ENCODE measurements at places on chromosomes 2 and 18. TPM values are rescaled to one million over a fixed set of nuclear protein-coding genes. Genes with fewer than 3 reads are reported as not detected.

DNA sequence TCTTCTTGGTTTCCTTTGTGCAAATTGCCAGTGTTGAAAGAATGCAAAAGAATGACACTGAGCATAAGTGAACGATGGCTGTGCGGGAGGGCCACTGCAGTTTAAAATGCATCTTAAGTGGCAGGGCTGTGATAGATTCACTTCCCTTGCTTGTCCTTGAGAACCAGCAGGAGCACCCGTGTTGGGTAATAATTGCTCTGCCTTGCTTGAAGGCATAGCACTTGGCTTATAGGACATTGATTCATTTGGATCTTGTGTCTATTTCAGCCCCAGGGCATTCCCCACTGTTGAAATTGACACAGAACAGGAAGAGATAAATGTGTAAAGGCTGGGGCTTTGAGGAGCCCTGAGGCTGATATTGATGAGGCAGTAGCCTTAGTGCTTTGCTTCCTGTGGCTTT, 1003.7 kb upstream of the GYPC start:
- no peak for DNase-seq
- H3K4me1 ChIP-seq = no peaks in the 10 kb centered on the region
- no peaks in the 10 kb centered on the region for H3K36me3 ChIP-seq
- H3K4me3 ChIP-seq = no peak overlapping the region

GRCh38 chr18:60067426-60068210, 167.8 kb downstream of the PMAIP1 start:
- H3K27me3 ChIP-seq = 0 out of 2 replicates have a peak, but pooled peaks cover 1% of the 10 kb centered on the region
- H3K4me3 ChIP-seq = no peak overlapping the region
- no peak overlapping the region for H3K27ac ChIP-seq
- H3K36me3 ChIP-seq = no peaks in the 10 kb centered on the region

DNA sequence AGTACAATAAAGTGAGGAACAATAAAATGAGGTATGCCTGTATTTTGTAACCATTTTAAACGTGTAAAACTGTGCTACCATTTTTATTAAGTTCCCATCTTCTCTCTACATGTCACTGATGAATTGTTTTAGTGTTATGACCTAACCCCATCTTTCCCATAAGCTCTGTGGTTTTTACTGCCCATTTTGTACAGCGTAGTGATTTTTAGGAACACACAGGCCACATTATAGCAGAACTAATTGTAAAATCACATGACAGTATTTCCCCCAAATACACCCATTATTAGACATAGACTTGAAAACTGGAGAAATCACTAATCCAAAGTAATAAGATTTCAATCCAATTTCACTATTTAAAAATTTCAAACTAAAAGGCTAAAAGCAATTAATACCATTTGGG, 130.7 kb downstream of the TMEM247 start:
- H3K27me3 ChIP-seq = no peaks in the 10 kb centered on the region
- 0 out of 2 replicates have a peak, but pooled peaks cover 1% of the 10 kb centered on the region for H3K36me3 ChIP-seq

DNA sequence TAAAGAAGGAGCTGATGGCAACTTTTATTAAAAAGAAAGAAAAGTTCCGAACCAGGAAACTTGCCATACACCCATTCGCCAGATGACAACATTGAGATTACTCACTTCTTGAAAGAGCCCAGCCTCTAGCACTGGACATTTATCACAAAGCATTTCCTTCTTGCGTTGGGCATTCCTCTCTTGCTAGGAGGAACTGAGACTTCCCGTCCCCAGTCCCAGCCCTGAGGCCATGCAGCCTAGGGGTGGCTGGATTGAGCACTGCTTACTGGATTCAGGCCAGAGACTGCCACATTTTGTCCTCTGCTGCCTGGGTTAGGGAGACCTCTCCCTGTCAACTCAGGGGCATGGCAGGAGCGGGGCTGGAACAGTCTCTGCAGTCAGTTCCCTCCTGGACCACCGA, 80.1 kb downstream of the SDC1 start:
- no peaks in the 10 kb centered on the region for H3K27me3 ChIP-seq
- peaks cover 15% of the 10 kb centered on the region for H3K4me1 ChIP-seq
- no peak overlapping the region for H3K4me3 ChIP-seq
- DNase-seq = no peak
- H3K27ac ChIP-seq = no peak overlapping the region

GRCh38 chr2:14867853-14868252, 235.3 kb downstream of the LRATD1 start:
- H3K36me3 ChIP-seq = no peaks in the 10 kb centered on the region
- H3K4me3 ChIP-seq = no peak overlapping the region
- no peaks in the 10 kb centered on the region for H3K4me1 ChIP-seq
- H3K27me3 ChIP-seq = no peaks in the 10 kb centered on the region

- no peak for DNase-seq
- H3K4me3 ChIP-seq = no peak overlapping the region
- no peak overlapping the region for H3K27ac ChIP-seq
- no peaks in the 10 kb centered on the region for H3K36me3 ChIP-seq
These were observed 56.2 kb upstream of the ATP8B1 start for GRCh38 chr18:57859314-57859713.

- no peak overlapping the region for H3K27ac ChIP-seq
- H3K27me3 ChIP-seq = no peaks in the 10 kb centered on the region
- no peaks in the 10 kb centered on the region for H3K36me3 ChIP-seq
- no peak for DNase-seq
- H3K4me3 ChIP-seq = no peak overlapping the region
These were observed 110.4 kb downstream of the ADCYAP1 start for GRCh38 chr18:1014951-1015624.

GRCh38 chr18:766550-766860, 45.5 kb downstream of the YES1 start:
- no peaks in the 10 kb centered on the region for H3K27me3 ChIP-seq
- DNase-seq = no peak

- no peaks in the 10 kb centered on the region for H3K27me3 ChIP-seq
- DNase-seq = peak; percentile 35
- peaks cover 3% of the 10 kb centered on the region for H3K36me3 ChIP-seq
- peak overlapping the region; percentile 75 for H3K4me3 ChIP-seq
These were observed 673 bp downstream of the CENPO start for GRCh38 chr2:24793761-24794435.

DNA sequence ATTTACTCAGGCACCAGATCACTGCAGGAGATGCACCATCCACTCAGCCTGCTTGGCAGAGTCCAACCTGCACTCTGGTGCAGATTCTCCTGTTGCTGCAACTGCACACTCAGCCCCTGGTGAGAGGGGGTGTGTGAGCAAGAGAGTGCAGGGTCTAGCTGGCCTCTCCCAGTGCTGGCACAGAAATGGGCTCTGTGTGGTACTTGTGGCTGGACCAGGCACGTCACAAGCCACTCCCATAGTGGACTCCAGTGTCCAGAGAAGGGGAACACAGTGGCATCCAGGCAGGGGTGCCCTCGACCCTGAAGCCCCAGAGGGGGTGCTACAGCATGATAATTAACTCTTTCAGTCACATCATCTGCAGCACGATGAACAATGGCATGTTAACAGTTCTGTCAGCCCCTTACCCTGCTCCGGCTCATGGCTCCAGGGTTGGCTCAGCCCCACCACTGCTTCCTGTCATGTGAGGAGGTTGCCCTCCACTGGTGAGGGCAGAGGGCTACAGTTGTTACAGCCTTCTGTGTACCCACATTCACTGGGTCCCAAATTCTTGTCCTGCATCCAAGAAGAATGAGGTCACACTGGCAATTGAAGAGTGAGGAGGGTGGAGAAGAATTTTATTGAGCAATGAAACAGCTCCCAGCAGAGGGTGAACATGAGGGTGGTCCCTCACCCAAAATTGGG, 135.7 kb downstream of the EVA1A start:
- no peaks in the 10 kb centered on the region for H3K4me1 ChIP-seq
- no peak overlapping the region for H3K4me3 ChIP-seq
- H3K27me3 ChIP-seq = peaks cover 27% of the 10 kb centered on the region
- DNase-seq = peak; percentile 18
- H3K27ac ChIP-seq = no peak overlapping the region
- no peaks in the 10 kb centered on the region for H3K36me3 ChIP-seq

- H3K4me3 ChIP-seq = no peak overlapping the region
- H3K36me3 ChIP-seq = peaks cover 51% of the 10 kb centered on the region
- peaks cover 3% of the 10 kb centered on the region for H3K4me1 ChIP-seq
- no peak overlapping the region for H3K27ac ChIP-seq
These were observed 22.7 kb upstream of the GMPPA start for GRCh38 chr2:219475697-219476651.

Gene SERPINB3
- total RNA-seq = not detected

DNA sequence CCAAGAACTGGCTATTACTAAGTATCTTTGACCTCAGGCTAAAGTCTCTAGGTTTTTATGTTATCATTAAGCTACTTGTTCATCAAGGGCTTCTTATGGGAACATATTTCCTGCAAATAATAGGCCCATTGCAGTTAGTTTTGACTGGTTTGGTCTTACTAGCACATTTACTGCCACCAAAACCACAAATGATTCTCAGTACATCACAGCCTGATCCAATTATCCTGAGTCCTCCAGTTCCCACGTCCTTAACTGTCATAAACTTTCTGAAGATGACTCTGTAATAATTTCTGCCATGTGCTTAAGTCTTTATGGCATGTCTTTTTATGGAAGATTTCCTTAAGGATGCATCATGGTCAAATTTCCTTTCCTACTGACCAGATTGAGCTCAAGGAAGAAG, 123.3 kb upstream of the TANK start:
- H3K4me3 ChIP-seq = no peak overlapping the region
- peaks cover 8% of the 10 kb centered on the region for H3K4me1 ChIP-seq
- DNase-seq = no peak
- H3K36me3 ChIP-seq = no peaks in the 10 kb centered on the region
